ENCODE measurements at places on chromosomes 2 and 18.

GRCh38 chr2:19738707-19739106 lies 163.1 kb downstream of the TTC32 start:
- peak; percentile 49 for DNase-seq

GRCh38 chr2:237616734-237617586 lies 10.4 kb upstream of the LRRFIP1 start:
- DNase-seq = no peak

GRCh38 chr2:62461707-62462106 lies 44.3 kb downstream of the TMEM17 start:
- peak; percentile 45 for DNase-seq

DNA sequence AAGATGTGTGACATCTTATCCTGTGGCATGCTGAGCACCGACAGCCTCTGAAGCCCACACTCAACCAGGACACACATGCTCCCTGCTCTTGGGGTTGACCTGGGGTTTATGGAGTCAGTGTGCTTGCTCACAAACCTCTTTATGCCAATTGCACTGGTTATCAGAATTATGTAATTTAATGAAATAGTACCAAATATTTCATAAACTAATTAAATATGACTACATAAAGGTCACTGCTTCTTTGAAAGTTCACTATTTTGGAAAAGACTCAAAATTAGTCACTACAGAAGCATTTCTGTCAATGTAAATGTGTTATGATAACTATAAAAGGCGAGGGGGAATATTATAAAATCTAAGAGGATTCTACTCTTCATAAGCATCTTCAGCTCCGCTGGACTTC lies 76.7 kb downstream of the FHOD3 start:
- no peak for DNase-seq

- no peak for DNase-seq
Measured at GRCh38 chr2:19776941-19777514, 124.8 kb downstream of the TTC32 start.

DNA sequence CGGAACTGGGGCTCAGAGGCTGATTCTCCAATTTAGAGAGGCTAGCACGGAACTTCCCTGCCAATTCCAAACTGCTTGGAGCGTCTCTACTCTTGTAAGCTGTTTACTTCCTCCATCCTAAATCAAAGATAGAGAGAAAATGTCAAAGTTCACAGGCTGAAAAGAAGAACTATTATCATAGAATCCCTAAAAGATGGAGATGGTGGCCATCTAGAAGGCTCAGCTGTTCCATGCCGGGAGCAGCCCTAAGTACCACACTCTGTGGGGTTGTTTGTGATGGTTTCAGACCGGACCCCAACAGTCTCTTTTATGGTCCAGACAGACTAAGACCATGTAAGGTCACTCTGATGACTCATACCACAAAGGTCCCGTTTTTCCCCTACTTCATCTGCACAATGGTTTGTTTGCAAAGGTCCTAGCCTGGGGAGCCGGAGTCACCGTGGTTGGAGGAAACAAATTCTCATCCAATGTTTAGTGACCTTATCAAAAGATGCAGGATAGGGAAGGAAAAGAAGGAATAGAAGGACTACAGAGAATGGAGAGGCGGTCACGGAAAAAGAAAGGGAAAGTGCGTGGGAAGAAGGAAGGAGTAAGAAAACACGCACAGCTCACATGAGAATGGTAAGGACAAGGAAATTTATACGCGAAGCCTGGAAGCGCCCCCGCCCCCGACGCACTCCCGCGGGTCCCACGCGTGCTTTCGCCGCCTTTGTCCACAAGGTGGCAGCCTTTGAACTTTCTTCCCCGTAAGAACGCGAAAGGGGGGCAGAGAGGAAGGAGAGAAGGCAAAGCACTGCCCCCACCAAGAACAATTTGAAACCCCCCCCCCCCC lies 453 bp upstream of the ANTXR1 start:
- no peak for DNase-seq

DNA sequence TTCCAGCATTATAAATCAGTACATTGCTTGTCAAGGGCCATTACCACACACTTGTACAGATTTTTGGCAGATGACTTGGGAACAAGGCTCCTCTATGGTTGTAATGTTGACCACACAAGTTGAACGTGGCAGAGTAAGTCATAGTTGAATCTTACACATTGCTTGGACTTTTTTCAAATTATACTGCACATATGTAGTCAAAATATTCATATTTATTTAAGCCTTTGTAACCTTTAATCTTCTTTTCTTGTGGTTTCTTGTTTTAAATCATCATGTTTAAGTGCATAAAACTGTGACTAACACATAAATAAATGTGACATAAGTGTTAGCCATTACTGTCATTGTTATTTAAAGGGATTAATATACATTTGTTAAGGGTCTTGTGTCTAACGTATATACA lies 52.1 kb upstream of the EPB41L5 start:
- no peak for DNase-seq

DNA sequence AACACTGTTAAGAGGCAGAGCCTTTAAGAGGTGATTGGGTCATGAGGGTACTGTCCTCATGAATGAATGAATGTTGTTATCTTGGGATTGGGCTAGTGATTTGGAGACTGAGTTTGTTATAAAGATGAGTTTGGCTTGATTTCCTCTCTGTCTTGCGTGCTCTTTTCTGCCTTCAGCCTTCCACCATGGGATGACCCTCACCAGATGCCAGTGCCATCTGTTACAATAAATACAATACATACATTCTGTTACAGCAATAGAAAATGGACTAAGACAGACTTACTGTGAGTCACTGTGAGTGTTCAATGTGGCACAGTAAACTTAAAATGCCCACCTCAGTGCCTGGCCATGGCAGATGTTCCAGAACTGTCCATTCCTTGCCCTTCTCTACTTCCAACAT lies 95.0 kb upstream of the ZFP36L2 start:
- DNase-seq = no peak

DNA sequence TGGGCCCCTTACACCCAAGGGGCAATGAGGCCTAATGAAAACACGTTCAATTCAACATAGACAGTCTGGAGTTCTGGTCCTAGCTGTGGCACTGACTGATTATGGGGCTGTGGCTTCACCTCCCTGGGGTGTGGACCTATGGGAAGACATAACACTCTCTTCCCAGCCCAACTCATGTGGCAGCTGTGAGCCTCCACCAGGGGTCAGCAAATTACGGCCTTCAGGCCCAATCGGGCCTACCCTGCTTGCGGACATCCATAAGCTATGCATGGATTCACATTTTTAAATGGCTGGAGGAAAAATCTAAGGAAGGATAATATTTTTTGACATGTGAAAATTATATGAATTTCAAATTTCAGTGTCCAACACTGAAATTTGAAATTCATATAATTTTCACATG lies 101.3 kb downstream of the LOXHD1 start:
- no peak for DNase-seq

GRCh38 chr2:170298115-170298514 lies 120.2 kb downstream of the MYO3B start:
- no peak for DNase-seq

DNA sequence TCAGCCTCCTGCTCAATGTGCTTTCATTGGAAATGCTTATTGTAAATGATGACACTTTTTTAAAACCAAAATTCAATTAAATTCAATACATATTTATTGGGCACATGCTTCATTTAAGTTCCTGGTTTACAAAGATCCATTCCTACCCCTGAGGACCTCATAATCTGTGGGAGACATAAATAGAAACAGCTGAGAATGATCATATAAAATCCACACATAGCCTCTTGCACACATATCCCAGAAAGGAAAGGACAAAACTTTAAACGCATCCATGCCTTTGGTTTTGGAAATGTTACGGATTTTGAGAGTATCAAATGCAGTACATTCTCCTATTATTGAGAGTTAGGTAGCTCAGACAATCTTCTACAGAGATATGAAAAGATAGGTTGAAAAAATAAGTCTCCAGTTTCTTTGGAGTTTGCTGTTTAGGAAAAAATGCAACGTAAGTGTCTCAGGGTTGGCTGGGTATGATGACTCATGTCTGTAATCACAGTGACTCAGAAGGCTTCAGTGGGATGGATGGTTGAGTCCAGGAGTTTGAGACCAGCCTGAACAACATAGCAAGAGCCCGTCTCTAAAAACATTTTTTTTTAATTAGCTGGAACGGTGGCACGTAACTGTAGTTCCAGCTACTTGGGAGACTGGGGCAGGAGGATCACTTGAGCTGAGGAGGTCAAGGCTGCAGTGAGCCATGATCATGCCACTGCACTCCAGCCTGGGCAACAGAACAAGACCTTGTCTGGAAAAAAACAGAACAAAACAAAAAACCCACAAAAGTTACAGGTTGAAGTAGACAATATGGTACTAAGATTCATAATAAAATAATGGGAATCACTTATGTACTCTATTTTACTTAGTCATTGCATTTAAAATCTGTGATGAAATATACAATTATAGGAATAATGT lies 3.9 kb upstream of the PRELID3A start:
- DNase-seq = no peak

DNA sequence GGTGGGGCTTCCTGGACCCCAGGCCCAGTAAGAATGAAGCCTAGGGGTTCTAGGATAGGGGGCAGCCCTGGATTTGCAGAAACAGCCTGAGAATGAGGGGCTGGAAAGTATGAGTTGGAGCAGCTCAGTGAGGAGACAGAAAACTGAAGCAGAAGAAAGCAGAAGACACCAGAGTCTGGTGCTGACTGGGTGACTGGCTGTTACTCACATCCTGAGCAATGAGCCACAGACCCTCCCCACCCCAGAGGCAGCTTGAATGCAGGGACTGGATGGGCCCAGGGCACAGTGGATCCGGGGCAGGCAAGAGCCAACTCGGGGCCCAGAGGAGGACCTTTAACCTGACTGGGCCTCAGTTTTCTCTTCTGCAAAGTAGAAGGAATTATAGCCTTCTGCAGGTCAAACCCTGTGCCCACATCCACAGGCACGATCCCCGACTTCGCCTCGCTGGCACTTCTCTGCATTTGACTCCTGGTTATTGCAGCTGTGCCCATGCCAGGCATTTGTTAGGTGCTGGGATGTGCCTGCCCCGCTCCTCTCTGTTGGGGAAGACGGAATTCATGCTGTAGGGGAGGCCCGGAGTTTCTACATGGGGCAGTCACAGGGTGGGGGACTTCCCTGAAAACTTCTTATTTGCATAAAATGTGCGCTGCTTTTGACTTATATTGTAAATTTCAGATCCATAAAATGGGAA lies 8.5 kb downstream of the STEAP3 start:
- DNase-seq = no peak

DNA sequence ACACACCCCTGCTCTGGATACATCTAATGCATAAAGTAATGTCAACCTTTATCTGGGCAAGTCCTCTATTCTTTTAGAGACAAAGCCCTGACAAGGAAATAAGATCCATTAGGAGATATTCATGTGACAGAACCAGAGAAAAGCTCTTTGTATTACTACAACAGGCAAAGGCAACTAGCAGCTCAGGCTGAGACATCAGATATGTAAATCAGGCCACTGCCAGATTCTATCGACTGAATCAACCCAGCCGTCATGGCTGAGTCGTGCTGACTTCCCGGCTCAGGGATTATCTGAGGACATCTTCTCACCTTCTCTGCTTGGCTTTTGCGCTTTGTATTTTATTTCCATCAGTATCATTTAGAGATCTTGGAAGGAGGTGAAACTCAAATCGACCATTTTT lies 294.5 kb downstream of the PLCL1 start:
- DNase-seq = no peak

GRCh38 chr2:168517816-168518215 lies 61.7 kb downstream of the CERS6 start:
- DNase-seq = no peak

GRCh38 chr18:58515175-58515775 lies 113.6 kb downstream of the ALPK2 start:
- DNase-seq = no peak

- no peak for DNase-seq
Measured at GRCh38 chr2:100822587-100823248, 2.8 kb downstream of the NPAS2 start.

DNA sequence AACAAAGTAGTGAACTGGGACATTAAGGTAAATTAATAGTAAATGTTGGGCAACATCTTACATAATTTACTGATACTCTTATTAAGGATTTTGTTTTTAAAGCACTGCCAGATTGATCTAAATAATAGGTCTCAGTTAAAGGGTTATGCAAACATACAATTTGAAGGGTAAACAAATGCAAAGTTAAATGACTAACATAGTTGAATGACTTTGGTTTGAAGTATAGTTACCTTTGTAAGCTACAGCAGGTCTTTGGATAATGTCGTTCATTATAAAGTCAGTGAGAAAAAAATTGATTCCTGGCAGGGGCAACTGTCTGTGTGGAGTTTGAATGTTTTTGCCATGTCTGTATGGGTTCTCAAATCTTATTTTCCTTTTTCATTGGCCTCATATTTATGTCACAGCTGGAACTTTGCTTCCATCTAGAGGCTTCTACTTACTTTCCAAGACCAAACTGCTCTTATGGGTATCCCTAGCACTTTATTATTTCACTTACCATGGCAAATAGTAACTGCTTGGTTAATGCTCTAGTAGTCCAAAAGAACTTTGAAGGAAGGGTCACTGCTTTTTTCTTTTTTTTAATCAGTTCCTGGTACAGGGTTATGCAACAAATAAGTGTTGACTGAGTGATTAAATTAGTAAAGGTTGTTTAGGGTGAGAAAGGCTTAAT lies 107.8 kb downstream of the NBEAL1 start:
- DNase-seq = no peak

DNA sequence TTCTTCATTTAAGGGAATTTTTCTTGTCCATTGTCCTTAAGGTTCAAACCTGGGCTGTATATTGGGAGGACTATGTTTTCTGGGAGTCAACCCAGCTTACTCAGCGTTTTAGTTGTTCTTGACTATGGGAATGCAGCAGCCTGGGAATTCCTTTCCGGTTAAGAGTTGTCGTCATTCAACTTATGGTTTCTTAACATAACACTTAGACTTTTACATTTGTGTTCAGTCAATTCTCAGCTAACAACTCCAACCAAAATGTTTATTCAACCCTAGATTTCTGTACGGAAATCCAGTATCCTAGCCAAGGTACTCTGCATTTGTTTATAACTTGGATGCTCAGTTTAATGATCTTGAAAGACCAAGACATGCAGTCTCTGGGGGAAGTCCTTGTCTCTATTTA lies 960.9 kb downstream of the CBLN2 start:
- DNase-seq = no peak

DNA sequence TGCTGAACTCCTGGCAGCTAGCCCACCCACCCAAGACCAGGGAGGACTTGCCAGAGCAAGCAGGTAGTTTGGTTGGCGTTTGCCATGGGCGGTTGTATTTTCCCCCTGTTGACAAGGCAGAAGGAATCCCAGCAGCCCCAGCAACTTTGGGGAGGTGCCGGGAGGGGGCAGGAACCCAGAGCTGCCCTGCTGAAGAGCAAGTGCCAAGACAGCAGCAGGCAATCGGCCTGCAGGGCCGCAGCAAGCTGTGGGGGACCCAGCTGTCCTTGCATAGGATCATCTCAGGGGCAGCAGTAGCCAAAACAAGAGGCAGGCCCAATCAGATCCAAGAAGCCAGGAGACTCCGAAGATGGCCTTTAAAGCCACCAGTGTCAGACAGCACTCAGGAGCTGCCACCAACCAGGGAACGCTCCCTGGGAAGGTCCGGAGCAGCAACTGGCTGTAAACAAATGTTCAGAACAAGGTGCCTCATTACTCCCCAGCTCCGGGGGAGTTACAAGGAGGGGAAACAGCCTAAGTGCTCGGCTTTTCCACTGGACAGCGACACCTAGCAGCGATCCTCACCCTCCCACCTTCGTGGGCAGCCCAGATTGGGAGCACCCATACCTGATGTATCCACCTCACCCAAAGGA lies 2.1 kb downstream of the ST8SIA5 start:
- peak; percentile 25 for DNase-seq
